Suprapubic skin (tissue), 4 donors: ENCODE measurements at places on chromosomes 11 and 22. TPM values are rescaled to one million over a fixed set of nuclear protein-coding genes. Genes with fewer than 3 reads are reported as not detected.

DNA sequence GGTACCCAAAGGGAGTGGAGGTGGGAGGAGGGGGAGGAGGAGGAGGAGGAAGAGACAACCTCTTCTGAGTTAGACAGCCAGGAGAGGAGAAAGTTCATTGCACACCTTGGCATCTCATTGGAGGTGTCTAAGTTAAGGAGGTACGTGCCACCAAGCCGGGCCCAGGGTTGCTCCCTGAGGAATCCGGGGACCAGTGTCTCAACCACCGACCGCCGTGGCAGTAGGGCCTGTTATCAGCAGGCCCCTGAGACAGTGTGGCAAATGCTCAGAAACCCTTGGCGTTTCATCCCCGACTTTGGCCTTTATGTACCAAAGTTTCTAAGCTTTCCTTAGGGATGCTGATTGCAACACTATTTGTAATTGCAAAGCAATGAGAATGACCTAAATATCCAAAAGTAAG is 95.0 kb upstream of the NNMT start:
- no peaks in the 10 kb centered on the region for H3K27me3 ChIP-seq
- DNase-seq = no peak
- no peak overlapping the region for H3K4me3 ChIP-seq
- H3K36me3 ChIP-seq = peaks cover 23% of the 10 kb centered on the region

GRCh38 chr11:35978183-35978582 is 34.3 kb downstream of the LDLRAD3 start:
- peaks cover 14% of the 10 kb centered on the region for H3K4me1 ChIP-seq
- DNase-seq = no peak
- no peaks in the 10 kb centered on the region for H3K27me3 ChIP-seq
- H3K4me3 ChIP-seq = no peak overlapping the region
- no peak overlapping the region for H3K27ac ChIP-seq
- H3K36me3 ChIP-seq = peaks cover 4% of the 10 kb centered on the region

- DNase-seq = no peak
- no peaks in the 10 kb centered on the region for H3K4me1 ChIP-seq
- no peak overlapping the region for H3K4me3 ChIP-seq
- no peaks in the 10 kb centered on the region for H3K27me3 ChIP-seq
- no peak overlapping the region for H3K27ac ChIP-seq
- no peaks in the 10 kb centered on the region for H3K36me3 ChIP-seq
Observed at GRCh38 chr11:119254239-119254638, 48.1 kb downstream of the CBL start.

DNA sequence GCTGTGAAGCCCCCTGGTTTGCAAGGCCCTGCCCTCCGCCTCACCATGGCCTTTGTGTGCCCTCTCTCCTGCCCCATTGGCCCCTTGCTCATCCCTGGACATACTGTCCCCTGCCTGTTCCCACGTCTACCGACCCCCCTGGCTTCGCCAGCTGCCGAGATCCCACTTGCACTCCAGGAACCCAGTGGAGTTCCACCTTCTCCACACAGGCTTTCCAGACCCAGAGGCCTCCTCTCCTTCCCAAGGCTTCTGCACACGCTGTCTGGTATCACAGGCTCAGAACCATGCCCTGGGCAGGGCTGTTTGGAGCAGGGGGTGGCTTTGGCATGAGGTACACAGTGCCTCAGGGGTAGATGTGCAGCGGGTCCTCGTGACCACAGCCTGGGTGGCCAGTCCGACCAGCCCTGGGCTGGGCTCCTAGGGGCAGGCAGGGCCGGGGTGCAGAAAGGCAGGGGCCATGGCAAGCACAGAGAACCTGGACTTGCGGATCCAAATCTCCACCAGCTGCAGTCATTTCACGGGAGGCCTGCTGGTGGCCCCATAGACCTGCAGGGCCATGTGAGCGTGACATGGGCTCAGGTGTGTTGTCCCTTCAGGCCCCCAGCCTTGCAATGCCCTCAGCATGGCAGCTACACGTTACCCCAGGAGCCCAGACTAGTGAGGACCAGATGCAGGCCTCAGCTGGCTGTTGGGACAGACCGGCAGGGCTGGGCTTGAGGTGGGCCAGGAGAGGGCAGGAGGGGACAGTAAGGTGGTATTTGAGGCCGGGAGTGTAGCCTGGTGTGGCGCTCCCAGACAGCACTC is 9.5 kb downstream of the GRK2 start:
- H3K27ac ChIP-seq = peak overlapping the region; percentile 91
- no peaks in the 10 kb centered on the region for H3K27me3 ChIP-seq
- H3K4me1 ChIP-seq = peaks cover 85% of the 10 kb centered on the region
- H3K4me3 ChIP-seq = no peak overlapping the region

Gene TRPM5
- not detected for total RNA-seq

Gene TEX12
- total RNA-seq = 1.2 TPM

- peaks cover 41% of the 10 kb centered on the region for H3K4me1 ChIP-seq
- DNase-seq = no peak
- H3K36me3 ChIP-seq = peaks cover 5% of the 10 kb centered on the region
- peak overlapping the region; percentile 73 for H3K27ac ChIP-seq
- H3K27me3 ChIP-seq = no peaks in the 10 kb centered on the region
Observed at GRCh38 chr22:19986410-19987341, 29.9 kb downstream of the ARVCF start.

Gene CCDC87
- total RNA-seq = not detected

- no peaks in the 10 kb centered on the region for H3K27me3 ChIP-seq
- H3K4me3 ChIP-seq = no peak overlapping the region
- no peaks in the 10 kb centered on the region for H3K36me3 ChIP-seq
- no peaks in the 10 kb centered on the region for H3K4me1 ChIP-seq
- no peak for DNase-seq
Observed at GRCh38 chr11:20647976-20648565, 21.3 kb upstream of the NELL1 start.
